Posterior cingulate gyrus (tissue), 11 donors: ENCODE measurements at places on chromosomes 5 and 9.
A peak's percentile ranks its signal among the peaks of the same experiment; 100 is the strongest.

DNA sequence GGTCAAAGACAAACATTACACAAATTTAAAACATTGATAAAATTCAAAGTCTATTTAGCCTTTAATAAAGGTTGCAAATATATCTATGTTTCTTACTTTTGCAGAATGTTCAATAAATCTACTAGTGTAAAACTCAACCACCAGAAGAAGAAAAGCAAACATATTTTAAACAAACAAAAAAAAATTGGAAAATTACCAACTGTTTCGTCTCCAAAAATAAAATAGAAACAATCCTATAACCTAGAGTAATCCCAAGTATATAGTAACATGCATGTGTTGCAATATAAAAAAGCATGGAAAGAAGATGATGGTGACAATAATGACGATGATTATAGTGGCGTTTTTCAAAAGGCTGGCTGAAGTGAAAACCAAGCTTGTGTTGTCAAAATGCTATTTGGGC lies 86.0 kb upstream of the PAPPA start:
- no peak for DNase-seq

- DNase-seq, result no peak
Measured at GRCh38 chr5:97762483-97762882, 579.4 kb upstream of the RIOK2 start.

GRCh38 chr5:565782-566440 lies 41.7 kb upstream of the SLC9A3 start:
- DNase-seq, result no peak

DNA sequence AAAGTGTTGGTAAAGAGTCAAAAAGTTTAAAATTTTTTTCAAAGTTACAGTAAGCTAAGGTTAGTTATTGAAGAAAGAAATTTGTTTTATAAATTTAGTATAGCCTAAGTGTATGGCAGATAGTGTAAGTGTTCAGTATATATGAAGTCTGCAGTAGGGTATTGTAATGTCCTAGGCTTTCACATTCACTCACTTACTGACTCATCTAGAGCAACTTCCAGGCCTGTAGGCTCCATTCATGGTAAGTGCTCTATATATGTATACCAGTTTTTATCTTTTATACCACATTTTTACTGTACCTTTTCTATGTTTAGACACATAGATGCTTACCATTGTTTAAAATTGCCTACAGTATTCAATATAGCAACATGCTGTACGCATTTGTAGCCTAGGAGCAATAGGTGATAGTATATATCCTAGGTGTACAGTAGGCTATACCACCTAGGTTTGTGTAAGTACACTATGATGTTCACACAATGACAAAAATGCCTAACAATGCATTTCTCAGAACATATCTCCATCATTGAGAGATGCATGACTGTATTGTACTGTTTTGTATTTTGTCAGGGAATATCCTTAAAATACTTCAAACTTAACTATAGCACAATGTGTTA lies 38.5 kb downstream of the CYSTM1 start:
- no peak for DNase-seq

GRCh38 chr9:89661956-89662717 lies 57.3 kb downstream of the GADD45G start:
- peak; percentile 96 for DNase-seq

GRCh38 chr9:75939536-75940111 lies 49.2 kb downstream of the PCSK5 start:
- DNase-seq, result no peak

GRCh38 chr9:75997206-75997605 lies 106.7 kb downstream of the PCSK5 start:
- no peak for DNase-seq

GRCh38 chr5:89255845-89256463 lies 373.0 kb upstream of the MEF2C start:
- no peak for DNase-seq

GRCh38 chr5:35810601-35811000 lies 46.1 kb upstream of the IL7R start:
- DNase-seq, result no peak
